ENCODE measurements at places on chromosomes 1 and 21.

GRCh38 chr1:205484985-205485967 is 19.2 kb upstream of the CDK18 start:
- peak; percentile 69 for DNase-seq

DNA sequence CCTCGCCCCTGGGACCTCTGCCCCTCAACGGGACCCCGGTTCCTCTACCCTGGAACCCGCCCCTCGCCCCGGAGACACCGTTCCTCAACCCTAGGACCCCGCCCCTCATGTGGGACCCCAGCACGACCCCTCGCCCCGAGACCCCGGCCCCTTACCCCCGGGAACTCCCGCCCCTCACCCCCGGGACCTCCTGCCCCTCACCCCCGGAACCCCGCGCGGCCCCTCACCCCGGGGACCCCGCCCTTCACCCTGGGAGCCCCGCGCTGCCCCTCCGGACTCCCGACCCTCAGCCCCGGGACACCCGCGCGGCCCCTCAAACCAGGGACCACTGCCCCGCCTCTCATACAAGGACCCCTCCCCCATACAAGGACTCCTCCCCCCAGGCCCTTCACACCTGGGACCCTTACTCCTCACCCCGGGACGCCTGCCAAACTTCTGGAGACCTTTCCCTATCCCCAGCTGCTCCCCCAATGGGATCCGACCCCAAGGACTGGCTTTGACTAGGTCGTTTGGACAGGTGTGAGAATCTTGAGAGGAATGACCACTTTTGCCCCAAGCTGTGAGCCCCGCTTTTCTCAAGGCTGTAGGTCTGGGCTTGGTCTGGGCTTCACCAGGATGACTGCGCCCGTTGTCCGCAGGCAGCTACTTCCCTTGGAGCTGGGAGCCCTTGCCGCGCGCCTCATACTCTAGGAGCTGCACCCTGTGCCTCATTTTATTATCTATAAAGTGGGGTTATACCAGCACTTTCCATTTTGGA is 843 bp downstream of the DIP2A start:
- peak; percentile 63 for DNase-seq

GRCh38 chr21:42495027-42495426 is 997 bp downstream of the RSPH1 start:
- no peak for DNase-seq

GRCh38 chr1:30189818-30190500 is 533.4 kb downstream of the MATN1 start:
- DNase-seq: no peak

Data from lung microvascular endothelial cell (primary cell).